Activated CD8-positive, alpha-beta memory T cell treated with anti-CD3 and anti-CD28 coated beads, Interleukin-2, amount 50 U/mL, for 48 hours (primary cell): ENCODE measurements at places on chromosomes 12 and 14.

DNA sequence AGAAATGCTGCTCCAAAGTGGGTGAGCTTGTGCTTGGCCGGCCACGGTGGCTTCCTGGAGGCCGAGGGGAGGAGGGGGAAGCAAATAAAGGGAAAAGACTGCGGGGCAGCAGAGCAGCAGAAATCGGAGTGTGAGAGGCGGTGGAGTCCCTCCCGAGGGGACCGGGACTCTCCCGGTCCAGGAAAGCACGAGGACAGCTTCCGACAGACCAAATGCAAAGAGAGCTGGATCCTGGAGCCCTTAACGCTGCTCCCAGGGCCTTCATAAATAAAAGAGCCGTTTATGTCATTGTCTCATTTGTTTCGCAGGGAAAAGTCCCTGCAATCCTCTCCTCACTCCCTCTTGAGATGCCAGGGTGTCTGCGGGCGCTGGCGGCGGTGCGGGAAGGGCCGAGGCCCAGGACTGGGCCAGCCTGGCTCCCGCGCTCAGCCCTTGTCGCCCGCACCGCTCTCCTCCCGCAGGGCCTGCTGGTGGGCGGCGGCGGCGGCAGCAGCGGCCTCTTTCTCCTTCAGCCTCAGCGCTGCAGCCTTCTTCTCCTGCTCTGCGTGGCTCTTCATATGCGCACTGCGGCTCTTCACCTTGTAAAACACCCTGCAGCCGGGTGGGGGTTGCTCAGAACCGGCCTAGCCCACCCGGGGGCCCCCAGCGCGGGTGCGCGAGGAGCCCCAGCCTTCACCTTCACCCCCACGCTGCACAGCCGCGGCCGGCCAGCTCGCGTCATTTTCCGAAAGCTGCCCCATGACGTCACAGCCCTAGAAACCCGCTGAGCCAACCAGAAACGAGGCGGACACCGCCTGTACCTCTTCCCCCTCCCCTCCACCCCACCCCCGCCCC, 4.5 kb upstream of the PNMA1 start:
- DNase-seq, result no peak

DNA sequence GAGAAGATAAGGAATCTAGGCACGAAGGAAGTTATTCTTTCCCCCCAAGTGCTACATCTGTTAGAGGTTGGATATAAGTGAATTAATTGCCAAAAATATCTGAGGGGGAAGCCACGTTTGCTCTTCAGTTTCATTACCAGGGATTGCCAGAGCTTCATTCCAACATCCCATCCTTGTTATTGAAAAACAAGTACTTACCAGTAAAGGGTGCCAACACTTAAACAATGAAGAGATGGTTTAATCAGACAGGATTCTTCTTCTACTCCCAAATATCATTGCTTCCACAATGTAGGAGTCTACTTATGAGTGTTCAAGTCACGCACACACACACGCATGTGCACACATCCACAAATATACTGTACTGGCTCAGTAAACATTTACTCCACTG, 312.4 kb downstream of the RPAP3 start:
- DNase-seq, result no peak

GRCh38 chr12:47080725-47081502, 1.2 kb upstream of the AMIGO2 start:
- DNase-seq, result peak; percentile 81

GRCh38 chr12:117857632-117858612, 110.9 kb downstream of the KSR2 start:
- peak; percentile 71 for DNase-seq

- peak; percentile 36 for DNase-seq
Observed at GRCh38 chr14:101474563-101475455, 86.5 kb upstream of the DIO3 start.

DNA sequence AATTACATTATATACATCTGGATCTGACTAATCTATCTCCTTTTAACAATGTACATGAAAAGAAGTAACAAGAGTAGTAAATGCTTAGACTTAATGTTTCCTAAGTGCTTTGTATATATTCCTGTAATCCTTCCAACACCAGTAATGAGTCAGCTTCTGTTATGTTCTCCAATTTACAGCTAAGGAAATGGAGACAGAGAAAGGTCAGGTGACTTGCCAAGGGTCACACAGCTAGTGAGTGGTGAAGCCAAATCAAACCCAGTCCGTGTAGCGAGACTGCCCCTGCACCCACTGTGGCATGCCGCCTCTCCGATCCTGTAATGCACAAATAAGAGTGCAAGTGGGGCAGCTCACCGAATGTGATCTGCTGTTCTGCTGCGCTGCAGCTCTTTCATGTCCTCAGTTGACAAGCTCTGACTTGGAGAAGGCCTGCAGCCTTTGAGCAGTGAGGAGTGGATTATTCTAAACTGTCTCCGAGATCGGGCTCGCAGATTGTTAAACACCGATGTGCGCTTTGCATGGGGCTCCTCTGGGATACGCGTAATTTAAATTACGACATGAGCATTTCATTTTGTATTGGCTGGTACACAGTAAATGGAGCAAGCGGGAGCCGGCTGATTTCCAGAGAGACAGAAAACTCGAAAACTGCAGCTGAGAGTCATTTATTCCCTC, 65.1 kb upstream of the KTN1 start:
- no peak for DNase-seq

DNA sequence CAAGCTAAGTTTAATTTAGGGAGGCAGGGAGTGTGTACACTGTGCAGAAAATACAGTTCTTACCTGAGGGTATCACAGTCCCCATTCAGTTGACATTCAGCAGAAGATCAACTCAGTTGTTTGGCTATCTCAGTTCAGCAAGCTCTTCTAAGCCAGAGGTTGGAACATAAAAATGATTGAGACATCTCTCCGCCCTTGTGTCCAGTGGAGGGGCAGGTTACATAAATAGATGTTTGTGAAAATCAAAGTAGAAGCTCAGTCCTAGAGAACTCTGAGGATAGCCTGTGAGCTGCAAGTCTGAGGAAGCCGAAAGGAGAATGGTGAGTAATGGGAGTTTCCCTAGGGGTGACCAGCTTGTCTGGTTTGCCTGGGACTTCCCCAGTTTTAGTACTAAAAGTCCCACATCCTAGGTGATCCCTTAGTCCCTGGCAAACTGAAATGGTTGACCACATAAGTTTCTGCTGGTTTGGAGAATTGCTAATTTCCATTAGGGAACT, 251.4 kb upstream of the ATP2B1 start:
- no peak for DNase-seq

DNA sequence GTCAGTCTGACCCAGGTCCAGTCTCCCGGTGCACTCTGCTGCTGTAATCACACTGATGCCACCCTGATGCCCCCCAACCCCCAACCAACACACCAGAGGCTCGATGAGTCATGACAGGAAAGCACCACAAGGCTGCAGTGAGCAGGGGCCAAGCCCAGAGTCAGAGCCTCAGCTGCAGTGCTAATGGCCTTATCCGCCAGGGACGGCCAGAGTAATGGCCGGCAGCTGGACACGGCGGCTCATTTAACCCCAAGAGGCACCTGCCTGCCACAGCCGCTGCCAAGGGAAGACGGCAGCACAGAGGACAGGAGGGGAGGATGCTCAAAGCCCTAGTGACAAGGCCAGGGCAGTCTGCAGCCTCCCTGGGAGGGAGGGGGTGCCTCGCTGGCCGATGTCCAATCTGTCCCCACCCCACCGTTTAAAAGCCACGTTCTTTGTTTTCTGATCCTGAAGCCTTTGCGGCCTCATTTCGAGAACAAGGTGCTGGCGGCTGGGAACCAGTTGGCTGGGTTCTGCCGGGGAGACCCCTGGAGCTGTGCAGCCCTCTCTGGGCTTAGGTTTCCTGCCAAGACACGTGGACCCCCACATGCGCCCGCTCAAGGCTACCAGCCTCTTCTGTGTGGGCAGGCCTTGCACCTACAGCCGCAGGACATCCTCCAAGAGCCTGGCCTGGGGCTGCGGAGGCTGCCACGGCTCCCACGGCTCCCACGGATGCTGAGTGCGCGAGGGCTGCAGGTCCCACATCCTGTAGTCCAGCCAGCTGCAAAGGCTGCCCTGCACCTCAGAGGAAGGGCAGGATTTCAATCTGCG, 13.1 kb downstream of the CCDC85C start:
- no peak for DNase-seq

DNA sequence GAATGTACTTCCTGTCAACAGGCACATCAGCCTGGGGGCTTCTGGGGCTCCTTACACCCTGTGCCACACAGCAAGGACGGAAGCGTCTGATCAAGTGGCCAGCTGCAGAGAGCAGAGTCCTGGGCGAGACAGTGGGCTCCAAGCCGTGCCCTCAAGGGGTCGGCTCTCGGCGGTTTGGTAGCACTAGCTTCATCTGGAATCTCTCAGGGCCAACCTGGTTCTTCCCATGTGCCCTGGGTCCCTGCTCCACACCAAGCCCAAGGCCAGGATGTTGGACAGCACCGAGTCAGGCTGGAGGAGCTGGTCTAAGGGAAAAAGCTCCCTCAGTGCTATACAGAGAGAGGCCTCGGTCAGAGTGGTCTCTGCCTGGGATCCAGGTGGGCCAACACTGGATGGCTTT, 20.5 kb downstream of the DIO3 start:
- DNase-seq, result no peak

- no peak for DNase-seq
Observed at GRCh38 chr12:112401054-112401453, 8.4 kb downstream of the RPL6 start.

DNA sequence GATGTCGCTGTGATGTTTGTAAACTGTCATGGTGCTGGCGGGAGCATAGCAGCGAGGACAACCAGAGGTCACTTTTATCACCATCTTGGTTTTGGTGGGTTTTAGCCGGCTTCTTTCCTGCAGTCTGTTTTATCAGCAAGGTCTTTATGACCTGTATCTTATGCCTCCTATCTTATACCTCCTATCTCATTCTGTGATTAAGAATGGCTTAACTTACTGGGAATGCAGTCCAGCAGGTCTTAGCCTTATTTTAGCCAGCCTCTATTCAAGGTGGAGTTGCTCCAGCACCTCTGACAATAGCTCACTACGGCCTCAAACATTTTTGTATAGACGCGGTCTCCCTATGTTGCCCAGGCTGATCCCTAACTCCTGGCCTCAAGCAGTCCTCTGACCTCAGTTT, 53.7 kb downstream of the B4GALNT3 start:
- DNase-seq, result no peak

DNA sequence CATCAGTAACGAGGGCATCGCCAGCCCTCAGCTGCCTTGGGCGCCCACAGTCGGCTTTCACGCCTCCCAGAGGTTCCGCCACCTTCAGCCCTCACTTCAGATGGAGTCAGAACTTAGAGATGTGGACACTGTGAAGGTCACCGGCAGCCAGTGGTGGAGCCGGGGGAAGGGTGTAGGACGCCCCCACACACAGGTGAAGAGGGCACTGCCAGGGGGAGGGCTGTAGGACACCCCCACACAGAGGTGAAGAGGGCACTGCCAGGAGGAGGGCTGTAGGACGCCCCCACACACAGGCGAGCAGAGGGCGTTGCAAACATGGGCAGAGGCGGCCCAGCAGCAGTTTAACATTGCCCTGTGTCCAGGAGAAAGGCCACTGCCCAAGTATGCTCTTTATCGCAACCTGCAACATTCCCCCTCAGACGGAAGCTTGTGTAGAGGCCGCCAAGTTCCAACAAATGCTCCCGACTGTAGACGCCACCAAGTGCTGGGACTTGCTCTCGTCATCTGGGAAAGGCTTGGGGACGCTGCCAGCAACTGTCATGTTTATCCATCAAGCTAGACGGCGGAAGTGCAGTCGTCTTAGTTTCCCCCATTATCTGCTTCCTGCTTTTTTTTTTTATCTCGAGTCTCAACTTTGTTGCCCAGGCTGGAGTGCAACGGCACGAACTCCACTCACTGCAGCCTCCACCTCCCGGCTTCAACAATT, 4.9 kb upstream of the ANKLE2 start:
- DNase-seq, result no peak

DNA sequence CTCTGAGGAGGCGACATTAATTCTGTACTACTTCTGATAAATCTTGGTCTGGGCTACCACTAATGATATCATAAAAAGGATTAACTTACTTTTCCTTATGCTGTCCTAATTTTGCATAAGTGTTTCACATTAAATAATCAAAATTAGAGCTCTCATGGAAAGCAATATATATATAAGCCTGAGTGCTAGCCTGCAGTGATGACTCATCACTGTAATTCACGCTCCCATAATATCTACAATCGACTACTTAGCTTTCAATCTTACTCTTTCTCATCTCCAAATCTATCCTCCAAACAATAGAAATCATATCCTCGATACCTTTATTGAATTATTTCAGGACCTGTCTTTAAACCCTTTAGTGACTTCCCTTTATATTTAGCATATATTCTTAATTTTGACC, 701.3 kb downstream of the RERGL start:
- no peak for DNase-seq

- no peak for DNase-seq
Observed at GRCh38 chr12:89333564-89334252, 18.6 kb downstream of the DUSP6 start.

DNA sequence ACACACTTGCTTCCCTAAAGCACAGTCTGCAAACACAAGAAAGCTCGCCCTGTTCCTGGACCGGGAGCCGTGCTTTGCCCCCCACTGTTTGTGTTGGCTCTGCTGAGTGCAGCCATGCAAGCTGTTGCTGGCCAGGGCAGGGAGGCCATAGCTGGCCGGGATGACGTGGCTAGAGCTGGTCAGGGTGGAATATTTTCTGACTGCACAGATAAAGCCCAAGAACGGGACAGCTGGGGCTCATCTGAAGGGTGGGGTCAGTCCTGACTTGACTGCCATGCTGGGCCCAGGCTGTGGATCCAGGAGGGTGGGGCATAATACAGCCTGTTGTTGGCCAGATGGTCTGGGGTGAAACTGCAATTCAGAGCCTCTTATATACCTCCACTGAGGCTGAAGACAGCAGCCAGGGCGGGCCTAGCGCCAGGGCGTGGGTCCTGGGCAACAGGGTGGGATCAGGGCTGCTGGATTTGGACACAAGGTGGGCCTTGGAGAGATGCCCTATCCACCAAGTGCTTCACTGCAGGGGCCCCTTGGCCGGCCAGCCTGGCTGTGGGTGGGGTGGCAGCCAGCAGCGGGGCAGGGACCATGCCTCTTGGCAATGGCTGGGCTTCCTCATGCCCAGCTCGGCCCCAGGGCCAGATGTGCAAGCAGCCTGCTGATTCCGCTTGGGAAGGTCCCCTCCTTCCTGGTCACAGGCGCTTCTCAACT, 14.8 kb downstream of the KMT5A start:
- DNase-seq, result no peak

- DNase-seq, result no peak
Observed at GRCh38 chr12:3261782-3262359, 184.7 kb downstream of the TSPAN9 start.

GRCh38 chr12:38934686-38935085, 29.3 kb upstream of the CPNE8 start:
- no peak for DNase-seq
